Bronchial smooth muscle cell (primary cell): ENCODE measurements at places on chromosomes 4 and X. TPM values are rescaled to one million over a fixed set of nuclear protein-coding genes. Genes with fewer than 3 reads are reported as not detected.

RAB40A gene
- total RNA-seq: 0.09 and 0.16 TPM in 2 replicates

POF1B gene
- total RNA-seq: not detected in 2 replicates

ELK1 gene
- 7.7 and 8.2 TPM in 2 replicates for total RNA-seq

CXCL6 gene
- 5.0 and 14.3 TPM in 2 replicates for total RNA-seq

GAGE12F gene
- total RNA-seq: not detected in 2 replicates

PLXNB3 gene
- 0.77 and 0.95 TPM in 2 replicates for total RNA-seq

CDKL2 gene
- 1.2 and 1.3 TPM in 2 replicates for total RNA-seq

HPSE gene
- total RNA-seq: 0.63 and 0.69 TPM in 2 replicates

VEGFC gene
- total RNA-seq: 13.4 and 20.4 TPM in 2 replicates

TMPRSS11B gene
- total RNA-seq: not detected in 2 replicates

NPFFR2 gene
- not detected in 2 replicates for total RNA-seq

BRS3 gene
- total RNA-seq: not detected in 2 replicates

PRRG3 gene
- total RNA-seq: 0.34 and 0.47 TPM in 2 replicates

NUP62CL gene
- 0.32 TPM in 1 of 2 replicates, not detected in the other for total RNA-seq
